ENCODE measurements at places on chromosomes 6 and 20. TPM values are rescaled to one million over a fixed set of nuclear protein-coding genes. Genes with fewer than 3 reads are reported as not detected.

GRCh38 chr6:120675886-120676285 lies 658.4 kb downstream of the TBC1D32 start:
- DNase-seq: no peak
- H3K36me3 ChIP-seq: no peaks in the 10 kb centered on the region
- H3K27ac ChIP-seq: no peak overlapping the region
- H3K27me3 ChIP-seq: no peaks in the 10 kb centered on the region

DNA sequence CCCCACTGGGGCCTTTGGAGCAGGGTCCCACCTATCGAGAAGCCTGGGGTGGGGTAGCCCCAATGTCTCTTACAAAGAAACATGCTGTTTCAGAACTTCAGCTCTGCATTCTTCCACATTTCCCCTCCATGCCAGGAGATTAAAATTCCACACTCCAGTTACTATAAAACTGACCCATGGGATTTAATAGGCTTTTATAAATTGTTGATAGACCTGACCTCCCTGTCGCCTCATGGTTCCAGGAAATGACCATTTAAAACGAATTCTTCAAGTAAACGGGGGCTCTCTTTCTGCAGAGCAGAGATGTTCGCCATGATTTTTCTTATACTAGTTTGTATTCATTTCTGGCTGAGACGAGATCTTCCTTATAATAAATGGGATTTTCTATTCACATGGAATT lies 19.3 kb downstream of the RIN2 start:
- H3K4me3 ChIP-seq: no peak overlapping the region
- no peaks in the 10 kb centered on the region for H3K27me3 ChIP-seq
- H3K4me1 ChIP-seq: peaks cover 7% of the 10 kb centered on the region
- H3K36me3 ChIP-seq: no peaks in the 10 kb centered on the region
- DNase-seq: no peak

- no peak for DNase-seq
- H3K4me3 ChIP-seq: no peak overlapping the region
- no peak overlapping the region for H3K27ac ChIP-seq
- H3K4me1 ChIP-seq: peaks cover 8% of the 10 kb centered on the region
- H3K36me3 ChIP-seq: no peaks in the 10 kb centered on the region
Observed at GRCh38 chr6:154613137-154613676, 102.7 kb upstream of the CNKSR3 start.

PRIM2 gene
- 12.0 TPM for total RNA-seq

DNA sequence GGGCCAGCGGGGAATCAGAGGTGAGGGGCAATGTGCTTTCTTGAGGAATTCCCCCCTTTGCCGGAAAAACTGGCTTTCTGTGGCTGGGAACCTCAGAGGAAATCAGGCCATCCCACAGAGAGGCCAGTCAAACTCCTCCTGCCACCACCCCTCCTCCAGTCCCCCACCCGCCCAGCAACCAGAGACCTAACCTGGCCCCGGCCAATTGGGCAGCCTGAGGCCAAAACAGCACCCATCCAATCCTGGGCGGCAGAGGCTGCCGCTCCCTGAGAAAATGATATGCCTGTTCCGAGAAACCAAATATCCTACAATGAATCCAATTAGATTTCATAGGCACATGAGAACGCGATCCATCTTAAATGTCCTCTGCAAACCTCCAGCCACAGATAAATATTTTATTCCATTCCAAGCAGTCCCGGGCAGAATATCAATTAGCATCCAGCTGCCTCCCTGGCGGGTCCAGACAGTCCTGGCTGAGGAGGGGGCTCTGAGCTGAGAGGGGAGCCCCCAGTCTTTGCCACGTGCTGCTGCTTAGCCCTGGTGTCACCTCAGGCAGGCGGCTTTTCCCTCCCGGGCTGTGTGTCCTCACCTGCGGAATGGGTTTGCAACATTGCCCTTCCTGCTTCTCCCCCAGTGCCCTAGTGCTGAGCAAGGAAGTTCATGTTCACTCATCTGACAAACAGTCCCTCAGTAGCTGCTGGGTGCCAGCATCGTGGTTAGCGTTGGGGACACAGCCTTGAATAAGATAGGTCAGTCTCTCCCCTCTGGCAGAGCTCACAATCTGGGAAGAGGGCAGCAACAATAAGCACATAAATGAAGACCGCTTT lies 95.0 kb downstream of the DLGAP4 start:
- no peaks in the 10 kb centered on the region for H3K27me3 ChIP-seq
- H3K4me3 ChIP-seq: no peak overlapping the region
- peaks cover 1% of the 10 kb centered on the region for H3K4me1 ChIP-seq
- no peak for DNase-seq
- no peak overlapping the region for H3K27ac ChIP-seq

- no peak overlapping the region for H3K4me3 ChIP-seq
- H3K27me3 ChIP-seq: no peaks in the 10 kb centered on the region
- H3K36me3 ChIP-seq: no peaks in the 10 kb centered on the region
Observed at GRCh38 chr6:14505401-14505800, 387.8 kb downstream of the CD83 start.

DNA sequence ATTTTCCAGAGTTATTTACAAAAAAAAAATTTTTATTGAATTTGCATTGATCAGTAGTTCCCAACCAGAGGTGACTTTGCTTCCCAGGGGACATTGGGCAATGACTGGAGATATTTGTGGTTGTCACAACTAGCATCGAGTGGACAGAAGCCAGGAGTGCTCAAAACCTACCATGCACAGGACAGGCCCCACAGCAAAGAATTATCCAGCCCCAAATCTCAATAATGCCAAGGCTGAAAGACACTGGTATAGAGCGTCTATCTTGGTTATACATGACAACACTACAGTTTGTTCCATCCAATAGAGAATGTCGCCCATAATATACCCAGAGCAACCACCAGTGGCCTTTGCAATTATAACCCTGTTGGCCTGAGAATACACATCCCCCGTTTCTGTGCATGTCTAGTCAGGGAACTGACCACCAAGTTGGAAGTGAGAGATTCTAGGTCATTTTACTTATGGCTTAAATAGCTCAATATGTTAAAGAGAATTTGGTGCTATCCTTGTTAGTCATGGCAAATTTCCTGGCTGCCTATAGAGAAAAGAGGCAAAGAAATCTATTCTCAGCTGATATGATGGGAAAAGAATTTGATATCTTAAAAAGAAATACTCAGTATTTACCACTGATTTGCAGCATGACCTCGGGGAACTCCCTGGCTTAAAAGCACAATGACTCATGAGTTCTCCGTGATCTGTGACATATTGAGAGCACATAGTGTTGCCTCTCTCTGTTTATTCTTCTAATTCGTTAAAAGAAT lies 76.0 kb upstream of the ADTRP start:
- H3K36me3 ChIP-seq: no peaks in the 10 kb centered on the region
- no peak overlapping the region for H3K4me3 ChIP-seq
- DNase-seq: no peak
- H3K4me1 ChIP-seq: peaks cover 6% of the 10 kb centered on the region

- H3K4me3 ChIP-seq: no peak overlapping the region
- no peaks in the 10 kb centered on the region for H3K27me3 ChIP-seq
- no peak overlapping the region for H3K27ac ChIP-seq
Observed at GRCh38 chr20:20547221-20547875, 165.1 kb downstream of the RALGAPA2 start.

HLA-E gene
- 294 TPM for total RNA-seq

TRAPPC3L gene
- not detected for total RNA-seq

GRCh38 chr6:134813146-134813545 lies 136.8 kb downstream of the ALDH8A1 start:
- no peaks in the 10 kb centered on the region for H3K4me1 ChIP-seq
- H3K4me3 ChIP-seq: no peak overlapping the region
- no peaks in the 10 kb centered on the region for H3K27me3 ChIP-seq

SGK2 gene
- total RNA-seq: 1.8 TPM

SMOC2 gene
- total RNA-seq: 116 TPM

GRCh38 chr6:44624936-44625573 lies 237.5 kb downstream of the CDC5L start:
- no peaks in the 10 kb centered on the region for H3K27me3 ChIP-seq
- no peaks in the 10 kb centered on the region for H3K4me1 ChIP-seq
- no peak overlapping the region for H3K27ac ChIP-seq
- no peaks in the 10 kb centered on the region for H3K36me3 ChIP-seq
- H3K4me3 ChIP-seq: no peak overlapping the region

- H3K27ac ChIP-seq: no peak overlapping the region
- no peaks in the 10 kb centered on the region for H3K36me3 ChIP-seq
- H3K4me3 ChIP-seq: no peak overlapping the region
- peaks cover 1% of the 10 kb centered on the region for H3K4me1 ChIP-seq
Observed at GRCh38 chr6:113925378-113925777, 45.6 kb downstream of the HDAC2 start.

XPO5 gene
- total RNA-seq: 39.1 TPM

GRCh38 chr6:149043476-149044130 lies 273.9 kb upstream of the TAB2 start:
- H3K27ac ChIP-seq: no peak overlapping the region
- no peak overlapping the region for H3K4me3 ChIP-seq
- no peaks in the 10 kb centered on the region for H3K27me3 ChIP-seq
- no peaks in the 10 kb centered on the region for H3K36me3 ChIP-seq

DNA sequence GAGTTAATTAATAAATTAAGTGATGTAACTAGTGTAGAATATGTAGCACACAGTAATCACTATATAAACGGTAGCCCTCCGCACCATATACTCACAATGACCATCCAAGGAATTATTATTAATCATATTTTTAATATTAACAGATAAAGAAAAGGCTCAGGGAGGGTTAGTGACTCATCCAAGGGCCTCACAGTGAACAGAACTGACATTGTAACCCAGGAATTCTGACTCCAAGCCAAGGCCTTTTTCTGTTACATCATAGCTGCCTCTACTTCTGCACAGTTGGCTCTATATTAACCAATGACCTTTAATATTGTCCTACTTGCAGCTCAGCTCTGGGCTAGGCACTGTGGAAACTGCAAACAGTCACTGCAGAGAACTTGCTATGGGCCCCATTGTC lies 117.5 kb upstream of the SIRPG start:
- no peak overlapping the region for H3K27ac ChIP-seq
- H3K27me3 ChIP-seq: no peaks in the 10 kb centered on the region
- H3K4me1 ChIP-seq: peaks cover 4% of the 10 kb centered on the region
- no peak for DNase-seq
- H3K4me3 ChIP-seq: no peak overlapping the region
- H3K36me3 ChIP-seq: no peaks in the 10 kb centered on the region

WFDC2 gene
- 1.6 TPM for total RNA-seq

TMEM244 gene
- not detected for total RNA-seq

DNA sequence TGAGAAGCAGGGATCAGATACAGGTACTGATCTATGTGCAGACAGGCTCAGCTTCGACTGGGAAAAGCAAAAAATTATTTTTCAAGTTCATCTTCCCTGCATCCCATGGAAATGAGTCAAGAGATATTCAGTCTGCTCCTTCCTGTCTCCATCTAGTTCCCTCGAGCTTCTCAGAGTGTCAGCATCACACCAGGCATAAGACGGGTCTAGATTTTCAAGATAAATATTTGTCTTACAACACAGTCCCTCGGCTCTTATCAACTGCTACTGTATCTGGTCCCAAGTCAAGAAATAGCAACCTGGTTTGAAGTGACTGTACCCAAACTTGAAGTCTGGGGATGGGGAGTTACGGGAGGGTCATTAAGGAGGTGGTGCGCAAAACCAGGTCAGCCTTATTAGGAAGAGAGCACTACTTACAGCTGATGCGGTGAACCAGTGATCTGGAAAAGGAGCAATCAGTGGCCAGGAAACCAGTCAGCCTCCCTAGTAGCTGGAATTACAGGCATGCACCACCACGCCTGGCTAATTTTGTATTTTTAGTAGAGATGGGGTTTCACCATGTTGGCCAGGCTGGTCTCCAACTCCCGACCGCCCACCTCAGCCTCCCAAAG lies 29.7 kb downstream of the ZMYND8 start:
- no peaks in the 10 kb centered on the region for H3K27me3 ChIP-seq
- H3K27ac ChIP-seq: no peak overlapping the region
- peaks cover 17% of the 10 kb centered on the region for H3K4me1 ChIP-seq
- no peak for DNase-seq
- no peaks in the 10 kb centered on the region for H3K36me3 ChIP-seq
- H3K4me3 ChIP-seq: no peak overlapping the region

- DNase-seq: no peak
- no peak overlapping the region for H3K27ac ChIP-seq
- no peaks in the 10 kb centered on the region for H3K27me3 ChIP-seq
- no peaks in the 10 kb centered on the region for H3K4me1 ChIP-seq
- H3K4me3 ChIP-seq: no peak overlapping the region
Observed at GRCh38 chr20:46242390-46242789, 65.9 kb downstream of the CDH22 start.

CST5 gene
- not detected for total RNA-seq

MYH7B gene
- total RNA-seq: 1.1 TPM

DLK2 gene
- 0.36 TPM for total RNA-seq

MYCT1 gene
- 6.3 TPM for total RNA-seq

DNA sequence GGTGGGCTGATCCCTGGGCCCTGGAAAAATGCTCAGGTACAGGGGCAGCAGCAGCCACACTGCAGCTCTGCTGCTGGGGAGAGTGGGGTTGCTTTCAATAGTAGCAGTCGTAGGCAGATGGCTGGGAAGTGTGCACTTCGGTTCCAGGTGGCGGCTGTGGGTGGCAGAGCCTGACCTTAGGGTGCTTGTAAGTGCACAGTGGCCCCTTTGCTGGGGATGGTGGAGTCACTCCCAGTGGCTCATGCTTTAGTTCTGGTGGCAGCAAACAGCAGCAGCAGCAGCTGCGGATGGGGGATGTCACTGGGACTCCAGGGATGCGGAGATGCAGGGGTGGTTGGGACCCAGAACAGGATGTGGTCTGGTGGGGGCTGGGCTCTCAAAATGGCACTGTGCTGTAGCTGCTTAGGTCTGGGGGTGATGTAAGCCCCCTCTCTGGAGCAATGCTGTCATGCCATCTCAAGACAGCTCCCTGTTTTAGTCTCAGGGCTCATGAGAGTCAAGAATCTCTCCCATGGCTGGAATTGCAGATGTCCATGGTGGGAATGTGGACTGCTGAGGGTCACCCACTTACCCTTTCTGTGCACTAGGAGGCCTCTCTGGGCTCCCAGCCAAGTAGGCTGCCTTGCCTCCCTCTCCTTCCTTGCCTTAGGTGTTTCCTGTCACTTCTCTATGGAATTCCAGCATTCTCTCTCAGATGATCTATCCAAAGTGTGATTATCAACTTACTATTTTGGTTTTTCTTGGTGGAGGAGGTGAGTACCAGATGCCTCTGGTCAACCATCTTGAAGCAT lies 146.7 kb upstream of the SLC22A23 start:
- DNase-seq: no peak
- H3K4me1 ChIP-seq: no peaks in the 10 kb centered on the region
- H3K4me3 ChIP-seq: no peak overlapping the region

- no peaks in the 10 kb centered on the region for H3K4me1 ChIP-seq
- no peak overlapping the region for H3K4me3 ChIP-seq
- no peaks in the 10 kb centered on the region for H3K36me3 ChIP-seq
- H3K27ac ChIP-seq: no peak overlapping the region
Observed at GRCh38 chr6:157699777-157700636, 123.0 kb upstream of the SNX9 start.

DNA sequence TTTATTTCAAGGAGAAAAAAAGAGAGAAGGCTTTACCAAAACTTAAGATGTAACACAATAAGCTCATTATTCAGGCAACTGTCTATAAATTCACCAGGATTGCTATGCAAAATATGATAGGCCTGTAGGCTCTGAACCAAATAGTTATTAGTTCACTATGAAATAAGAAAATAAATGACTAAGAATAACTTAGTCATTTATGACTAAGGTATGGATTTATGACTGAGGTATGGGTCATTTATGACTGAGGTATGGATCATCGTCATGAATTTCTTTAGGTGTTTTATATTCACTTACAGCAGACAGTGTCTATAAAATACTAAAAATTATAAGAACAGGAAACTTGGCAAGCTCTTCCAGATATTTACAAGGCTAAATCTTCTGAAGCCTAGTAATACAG lies 52.1 kb upstream of the SNX9 start:
- no peaks in the 10 kb centered on the region for H3K36me3 ChIP-seq
- no peak overlapping the region for H3K27ac ChIP-seq
- no peak overlapping the region for H3K4me3 ChIP-seq
- no peaks in the 10 kb centered on the region for H3K27me3 ChIP-seq
- DNase-seq: no peak

FOXC1 gene
- total RNA-seq: 5.2 TPM

Measured in ovary (tissue), 10 donors.